ENCODE measurements at places on chromosomes 2 and 18. TPM values are rescaled to one million over a fixed set of nuclear protein-coding genes. Genes with fewer than 3 reads are reported as not detected.
A peak's percentile ranks its signal among the peaks of the same experiment; 100 is the strongest.

- peak; percentile 83 for DNase-seq
These were observed 216.3 kb downstream of the C1D start for GRCh38 chr2:67846370-67847070.

FOXD4L1 gene
- 4.1 TPM for polyA plus RNA-seq

GRB14 gene
- polyA plus RNA-seq: 3.5 TPM

KCNE4 gene
- polyA plus RNA-seq: 8.0 TPM

ECEL1 gene
- polyA plus RNA-seq: 0.36 TPM
